ENCODE measurements at places on chromosomes 4 and X.

DNA sequence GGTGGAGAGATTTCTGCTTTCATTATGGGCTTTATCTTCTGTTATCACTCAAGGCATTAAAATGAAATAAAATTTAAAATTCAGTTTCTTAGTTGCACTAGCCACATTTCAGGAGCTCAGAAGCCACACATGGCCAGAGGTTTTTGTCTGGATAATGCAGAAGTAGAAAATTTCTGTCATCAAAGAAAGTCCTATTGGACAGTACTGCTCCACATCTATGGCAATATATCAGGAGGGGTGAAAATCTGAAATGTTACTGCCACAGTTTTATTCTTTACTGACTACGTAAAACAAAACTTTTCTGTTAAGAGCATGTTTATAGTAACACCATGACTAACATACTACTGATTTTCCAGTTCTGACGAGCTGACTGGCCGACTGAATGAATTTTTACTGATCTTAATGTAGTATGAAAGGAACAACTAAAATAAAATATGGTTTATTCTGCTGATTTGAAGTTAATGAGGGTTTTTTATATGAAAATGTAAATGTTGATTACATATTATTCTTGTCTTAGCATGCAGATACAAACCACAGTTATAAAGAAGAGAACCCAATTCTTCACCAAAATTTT is 264.0 kb upstream of the HAND2 start:
- DNase-seq: no peak

- DNase-seq: no peak
Observed at GRCh38 chr4:106986486-106986885, 49.6 kb downstream of the DKK2 start.

DNA sequence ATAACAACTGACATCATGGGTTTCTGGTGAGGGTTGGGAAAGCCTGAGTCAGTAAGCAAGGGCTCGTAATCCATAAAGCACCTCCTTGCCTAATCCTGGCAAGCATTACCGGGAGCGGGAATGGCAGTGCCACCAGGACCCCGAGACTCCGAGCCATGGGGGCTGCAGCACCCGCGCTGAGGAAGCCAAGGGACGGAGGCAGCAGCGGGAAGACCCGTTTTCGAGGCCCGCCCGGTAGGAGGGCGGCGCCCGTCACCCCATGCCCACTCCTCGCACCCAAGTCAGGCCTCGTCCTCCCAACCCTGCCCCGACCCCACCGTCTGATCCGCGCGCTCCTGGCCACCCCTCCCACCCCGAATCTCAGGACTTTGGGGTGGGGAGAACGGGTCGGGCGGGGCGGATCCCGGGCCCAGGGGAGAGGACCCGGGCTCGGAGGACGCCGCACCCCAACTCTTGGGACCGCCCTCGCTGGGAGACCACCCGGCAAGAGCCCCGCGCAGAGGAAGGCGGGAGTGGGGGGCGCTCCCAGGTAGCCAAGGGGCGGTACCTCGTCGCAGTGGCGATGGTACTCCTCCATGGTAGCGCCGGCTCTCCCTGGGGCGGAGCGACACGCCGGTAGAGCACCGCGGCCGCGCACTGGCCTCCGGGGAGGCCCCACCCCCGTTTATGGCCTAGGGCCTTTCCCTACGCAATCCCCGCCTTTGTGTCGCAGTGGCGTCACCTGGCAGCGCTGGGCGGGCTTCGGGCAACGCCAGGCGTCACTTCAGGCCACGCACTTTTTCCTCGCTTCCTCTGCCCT is at the start of gene DYNLT3:
TSS of gene DYNLT3 (minus strand) at position 638 of the 799 bp plus-strand sequence. CDS start at position 577, 61 bp downstream.
- peak; percentile 71 for DNase-seq

DNA sequence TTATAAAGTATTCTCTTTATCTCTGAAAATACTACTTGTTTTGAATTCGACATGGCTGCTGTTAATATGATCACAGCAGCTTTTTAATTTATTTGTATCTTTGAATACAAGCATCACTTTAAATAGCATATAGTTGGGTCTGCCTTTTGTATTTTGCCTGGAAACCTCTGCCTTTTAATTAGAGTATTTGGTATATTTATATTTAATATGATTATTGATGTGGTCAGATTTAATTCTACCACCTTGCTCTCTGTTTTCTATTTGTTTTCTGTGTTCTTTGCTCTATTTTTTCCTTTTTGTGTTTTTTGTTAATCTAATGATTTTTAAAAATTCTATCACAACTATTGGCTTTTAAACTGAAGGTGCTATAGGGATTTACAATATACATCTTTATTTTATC is 21.7 kb downstream of the STK32B start:
- DNase-seq: no peak

DNA sequence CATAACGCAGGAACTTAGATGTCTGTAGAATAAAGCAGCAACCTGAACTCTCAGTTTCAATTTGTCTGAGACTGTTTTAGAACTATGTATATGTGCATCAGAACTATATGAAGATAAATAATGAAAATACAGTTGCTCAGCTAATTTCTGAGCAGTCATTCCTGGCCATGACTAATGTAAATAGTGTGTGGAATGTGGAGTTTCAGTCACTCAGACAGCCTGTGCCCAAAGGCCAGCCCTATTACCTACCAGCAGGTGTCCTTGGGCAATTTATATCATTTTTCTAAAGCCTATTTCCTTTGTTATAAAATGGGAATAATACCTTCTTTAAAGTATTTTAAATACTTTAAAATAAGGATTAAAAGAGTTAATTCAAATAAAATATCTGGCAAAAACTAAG is 56.0 kb upstream of the RELL1 start:
- peak; percentile 21 for DNase-seq

DNA sequence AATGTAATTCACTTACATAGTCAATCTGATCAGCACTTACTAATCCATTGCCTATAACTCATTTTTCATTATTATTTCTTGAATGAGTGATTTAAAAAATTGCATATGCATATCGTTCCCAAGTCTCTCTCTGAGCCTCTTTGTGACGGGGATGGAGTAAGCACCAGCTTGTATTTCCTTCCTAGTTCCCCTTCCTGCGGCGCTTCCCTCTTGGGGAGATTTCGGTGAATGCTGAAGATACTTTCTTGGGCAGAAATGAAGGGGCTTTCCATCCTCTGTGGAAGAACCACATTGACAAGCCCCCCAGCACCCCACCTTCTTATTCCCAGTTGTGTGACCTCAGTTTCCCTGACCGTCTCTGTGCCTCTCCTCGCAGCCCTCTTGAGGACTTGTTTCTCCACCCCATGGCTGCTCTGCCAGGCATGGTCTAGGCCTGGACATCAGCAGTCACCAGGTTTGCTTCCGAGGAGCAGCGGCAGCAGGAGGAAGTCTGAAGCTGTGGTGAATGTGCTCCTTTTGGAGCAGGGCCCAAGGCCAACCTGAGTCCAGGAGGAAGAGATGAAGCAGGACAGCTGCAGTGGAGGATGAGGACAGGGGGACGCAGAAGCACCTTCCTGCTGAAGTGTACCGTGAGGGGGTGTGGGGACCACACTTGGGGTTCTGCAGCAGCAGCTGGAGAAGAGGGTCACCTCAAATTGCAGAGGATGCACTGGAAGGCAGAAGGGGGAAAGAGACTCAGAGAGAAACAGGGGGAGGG is 124.9 kb downstream of the IRF2 start:
- no peak for DNase-seq

GRCh38 chr4:37687681-37688080 is 1.5 kb upstream of the RELL1 start:
- DNase-seq: no peak

- peak; percentile 12 for DNase-seq
Observed at GRCh38 chrX:40104630-40104984, 6.8 kb upstream of the BCOR start.

- no peak for DNase-seq
Observed at GRCh38 chrX:152399395-152399794, 51.7 kb downstream of the GABRA3 start.

GRCh38 chr4:125268068-125268755 is 46.5 kb upstream of the FAT4 start:
- DNase-seq: no peak

DNA sequence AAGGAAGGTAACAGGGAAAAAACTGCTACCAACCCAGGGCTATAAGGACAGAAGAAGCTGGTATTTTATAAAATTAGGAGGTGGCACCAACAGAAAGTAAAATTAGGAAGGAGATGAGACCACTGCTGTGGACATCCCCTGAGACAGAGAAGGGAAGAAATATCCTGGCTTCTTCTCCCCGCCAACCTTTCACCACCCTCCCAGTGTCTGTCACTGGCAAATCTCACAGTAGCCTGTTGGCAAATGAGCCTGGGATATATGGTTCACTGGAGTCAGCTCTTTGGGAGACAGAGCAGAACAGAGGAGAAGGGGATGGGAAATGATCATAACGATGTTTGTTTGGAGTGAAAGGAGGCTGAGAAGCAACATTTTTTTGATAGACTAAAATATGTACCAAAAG is 190.9 kb upstream of the PACRGL start:
- DNase-seq: no peak

DNA sequence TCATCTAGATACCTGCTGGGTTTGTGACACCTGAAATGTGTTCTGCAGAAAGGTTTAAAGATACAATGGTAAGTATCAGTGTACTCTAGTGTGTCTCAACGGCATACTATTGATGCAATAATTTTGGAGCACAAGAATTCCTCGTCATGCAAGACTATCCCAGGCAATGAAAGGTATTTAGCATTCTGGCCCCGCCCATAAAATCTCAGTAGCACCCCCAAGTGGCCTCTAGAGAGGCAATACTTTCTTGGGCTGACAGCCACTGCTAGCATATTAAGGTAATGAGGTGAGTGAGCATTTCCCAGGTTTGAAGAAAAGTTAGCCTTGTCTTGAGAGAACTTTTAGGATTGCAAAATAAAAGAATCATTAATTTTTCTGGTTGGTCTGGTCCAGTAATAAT is 24.0 kb downstream of the TAB3 start:
- DNase-seq: peak; percentile 33

- peak; percentile 82 for DNase-seq
Observed at GRCh38 chr4:110198435-110199416, at the start of gene ELOVL6. Gene ELOVL6 (minus strand): TSS chr4:110198615. CDS start chr4:110198335, 280 bp downstream.

DNA sequence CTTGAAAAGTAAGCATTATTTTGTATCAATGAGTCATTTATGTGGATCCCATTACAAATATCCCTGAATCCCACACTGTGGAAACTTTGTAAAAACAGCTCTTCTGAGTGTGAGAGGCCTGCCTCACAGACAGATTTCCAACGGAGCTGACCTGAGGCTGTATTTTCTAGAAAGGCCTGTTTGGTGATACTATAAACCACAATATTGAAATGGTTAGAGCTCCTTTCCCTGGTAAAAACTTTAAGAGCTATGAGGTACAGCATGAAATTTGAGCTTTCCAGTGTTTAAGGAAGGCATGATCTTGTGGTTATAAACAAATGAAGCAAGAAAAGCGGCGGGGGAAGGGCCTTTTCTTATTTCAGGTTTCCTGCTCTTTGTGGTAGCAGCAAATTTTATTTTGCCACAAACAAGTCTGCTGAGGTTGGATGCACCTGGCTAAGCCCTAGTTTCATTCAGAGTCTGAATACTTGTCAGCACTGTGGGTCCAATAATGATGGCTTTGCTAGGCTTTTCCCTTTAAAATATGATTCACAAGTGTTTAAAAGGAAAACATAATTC is 86.8 kb upstream of the ETNPPL start:
- no peak for DNase-seq

GRCh38 chr4:129218360-129218759 is 122.4 kb downstream of the C4orf33 start:
- peak; percentile 59 for DNase-seq

GRCh38 chr4:109913596-109914241 is 1.0 kb downstream of the EGF start:
- no peak for DNase-seq

- no peak for DNase-seq
Observed at GRCh38 chrX:45527834-45528233, 327.2 kb upstream of the DIPK2B start.

DNA sequence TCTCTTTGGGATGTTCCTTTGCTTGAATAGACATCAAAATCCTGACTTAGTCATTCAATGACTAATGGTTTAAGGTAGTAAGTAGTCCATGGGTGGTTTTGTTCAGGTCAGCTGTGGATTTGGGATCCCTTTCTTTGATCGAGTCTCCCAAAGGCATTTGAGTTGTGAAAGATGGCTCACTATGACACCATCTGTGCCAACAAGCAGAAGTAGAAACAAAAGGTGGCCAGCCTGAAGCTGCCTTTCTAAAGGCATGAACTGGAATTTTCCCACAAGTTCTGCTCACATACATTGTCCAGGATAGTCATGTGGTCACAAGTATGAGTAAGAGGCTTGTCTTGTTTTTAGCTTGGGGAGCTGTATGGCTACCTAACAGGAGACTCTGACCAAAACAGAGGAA is 129.9 kb downstream of the CCNG2 start:
- no peak for DNase-seq

DNA sequence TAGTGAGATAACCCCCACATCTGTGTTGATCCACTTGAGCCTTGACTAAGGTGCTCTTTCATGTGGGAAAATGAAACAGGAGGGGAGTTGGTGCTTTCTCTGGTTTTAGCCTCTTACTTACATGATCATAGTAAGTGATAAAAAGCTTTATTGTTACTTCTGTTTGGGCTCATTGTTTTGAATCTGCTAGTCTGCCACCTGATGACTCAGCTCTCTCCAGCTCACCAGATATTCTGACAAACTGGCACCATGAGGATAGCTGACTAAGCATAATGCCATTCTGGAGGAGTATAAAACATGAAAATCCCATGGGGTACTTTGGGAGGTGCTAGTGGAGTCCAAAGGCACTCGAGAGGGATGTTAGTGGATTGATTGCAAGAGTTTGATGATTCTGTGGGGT is 824.0 kb downstream of the RAPGEF2 start:
- no peak for DNase-seq

GRCh38 chr4:56505269-56506130 is at the start of gene ARL9:
Gene ARL9 (plus strand): TSS chr4:56505791. CDS start chr4:56505863, 72 bp downstream.
- DNase-seq: peak; percentile 62

- DNase-seq: peak; percentile 16
Observed at GRCh38 chr4:105145156-105145902, 1.3 kb upstream of the TET2 start.

DNA sequence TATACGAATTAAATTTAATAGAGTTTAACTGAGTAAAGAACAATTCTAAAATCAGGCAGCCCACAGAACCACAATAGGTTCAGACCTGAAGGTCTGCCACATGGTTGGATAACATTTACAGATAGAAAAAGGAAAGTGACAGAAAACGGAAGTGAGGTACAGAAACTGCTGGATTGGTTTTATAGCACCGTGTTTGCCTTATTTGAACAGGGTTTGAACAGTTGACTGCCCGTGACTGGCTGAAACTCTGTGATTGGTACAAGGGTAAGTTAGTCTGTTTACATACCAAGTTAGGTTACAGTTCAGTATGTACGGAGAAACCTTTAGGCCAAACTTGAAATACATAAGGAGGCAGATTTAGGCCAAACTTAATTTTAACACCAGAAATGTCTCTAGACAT is 64.1 kb upstream of the ATXN3L start:
- DNase-seq: no peak

GRCh38 chr4:176383273-176384077 is 63.7 kb downstream of the SPCS3 start:
- DNase-seq: no peak

- no peak for DNase-seq
Observed at GRCh38 chrX:102723456-102723855, 2.9 kb downstream of the GPRASP3 start.

GRCh38 chr4:149884529-149885181 is 69.0 kb upstream of the IQCM start:
- DNase-seq: no peak

GRCh38 chr4:105483840-105484239 is 10.0 kb upstream of the PPA2 start:
- DNase-seq: no peak

- no peak for DNase-seq
Observed at GRCh38 chr4:15495621-15496020, 25.9 kb downstream of the CC2D2A start.

Data from HT-29 (cell line).